ENCODE measurements at places on chromosomes 2 and 18. TPM values are rescaled to one million over a fixed set of nuclear protein-coding genes. Genes with fewer than 3 reads are reported as not detected.

The DYNAP gene
- total RNA-seq = not detected

The FOXD4L1 gene
- total RNA-seq = 0.32 TPM

The IGFBP5 gene
- total RNA-seq = 36.4 TPM

The G6PC2 gene
- total RNA-seq = not detected

The SERPINB12 gene
- not detected for total RNA-seq

The DHX57 gene
- 10.4 TPM for total RNA-seq

The DYSF gene
- total RNA-seq = 2.0 TPM

The CMPK2 gene
- 9.8 TPM for total RNA-seq

The IL1RL1 gene
- total RNA-seq = 0.93 TPM

The HNRNPA3 gene
- total RNA-seq = 133 TPM

The FEV gene
- total RNA-seq = 1.8 TPM

The SMIM21 gene
- total RNA-seq = not detected

The TMX3 gene
- total RNA-seq = 31.0 TPM

The GPBAR1 gene
- total RNA-seq = 3.3 TPM

The CD8B2 gene
- total RNA-seq = 0.16 TPM

The UBXN2A gene
- total RNA-seq = 12.9 TPM

The HAAO gene
- 38.4 TPM for total RNA-seq

The AMER3 gene
- total RNA-seq = 0.52 TPM

The INHA gene
- not detected for total RNA-seq

The UNC80 gene
- total RNA-seq = 1.6 TPM

All from mucosa of descending colon (tissue), 3 donors.